ENCODE measurements at places on chromosomes 6 and 20.
A peak's percentile ranks its signal among the peaks of the same experiment; 100 is the strongest.

- DNase-seq: no peak
These were observed 51.7 kb downstream of the PANK2 start for GRCh38 chr20:3940905-3941304.

- no peak for DNase-seq
These were observed 10.4 kb upstream of the TRAF3IP2 start for GRCh38 chr6:111615916-111616612.

- DNase-seq: no peak
These were observed 920 bp upstream of the WTAP start for GRCh38 chr6:159726255-159726917.

DNA sequence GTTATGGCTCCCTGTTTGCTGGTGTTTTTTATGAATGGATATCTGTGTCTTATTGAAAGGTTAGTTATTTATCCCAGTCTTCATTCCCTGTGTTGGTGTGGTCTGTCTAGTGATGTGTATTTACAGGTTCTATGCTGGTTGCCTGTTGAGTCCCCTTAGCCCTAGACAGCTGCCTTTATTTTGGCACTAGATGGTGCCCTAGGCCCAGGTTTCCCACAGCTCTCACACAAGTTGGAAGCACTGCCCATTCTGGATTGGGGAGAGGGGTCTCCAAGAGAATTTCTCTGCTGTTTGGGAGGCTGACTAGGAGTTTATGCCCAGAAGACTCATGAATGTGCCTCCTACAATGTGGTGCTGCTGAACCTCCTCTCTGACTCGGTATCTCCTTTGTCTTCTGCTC lies 12.4 kb downstream of the GRM1 start:
- peak; percentile 76 for DNase-seq

- DNase-seq: peak; percentile 44
These were observed 15.2 kb downstream of the MAP1LC3A start for GRCh38 chr20:34573541-34574300.

DNA sequence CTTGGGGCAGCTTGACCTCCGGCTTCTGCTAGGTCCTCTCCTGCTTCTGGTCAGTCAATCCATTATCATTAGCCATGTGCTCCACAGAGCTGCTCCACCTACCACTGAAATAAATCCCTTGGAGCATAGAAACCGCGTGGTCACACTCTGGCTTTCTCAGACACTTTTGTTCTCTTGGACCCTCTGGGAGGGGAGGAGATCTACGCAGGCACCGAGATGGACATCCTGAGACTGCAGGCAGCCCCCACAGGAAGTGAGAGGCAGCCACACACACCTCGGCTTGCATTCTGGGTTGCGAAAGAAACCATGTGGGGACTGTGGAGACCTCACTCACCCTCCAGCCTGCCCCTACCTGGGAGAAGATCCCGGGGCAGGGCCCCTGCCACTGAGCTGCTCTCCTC lies 79.5 kb downstream of the FYN start:
- peak; percentile 47 for DNase-seq

DNA sequence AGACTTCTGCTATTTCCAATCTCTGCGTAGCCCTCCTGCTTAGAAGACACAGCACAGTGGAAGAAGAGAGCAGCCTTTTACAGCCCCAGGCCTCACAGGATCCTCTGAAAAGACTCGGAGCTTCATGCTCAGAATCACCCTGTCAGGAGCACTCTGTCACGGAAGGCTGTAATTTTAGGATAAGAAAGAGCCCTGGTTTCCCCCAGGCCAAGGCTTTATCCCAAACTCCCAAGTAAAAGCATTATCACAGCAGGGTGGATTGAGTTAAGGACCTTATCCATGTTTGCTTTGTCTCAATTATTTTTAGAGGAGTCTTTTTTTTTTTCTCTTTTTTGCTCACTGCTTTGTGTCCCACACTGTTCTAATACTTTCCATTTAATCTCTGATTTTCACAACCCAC lies 39.2 kb downstream of the ANKS1A start:
- no peak for DNase-seq

DNA sequence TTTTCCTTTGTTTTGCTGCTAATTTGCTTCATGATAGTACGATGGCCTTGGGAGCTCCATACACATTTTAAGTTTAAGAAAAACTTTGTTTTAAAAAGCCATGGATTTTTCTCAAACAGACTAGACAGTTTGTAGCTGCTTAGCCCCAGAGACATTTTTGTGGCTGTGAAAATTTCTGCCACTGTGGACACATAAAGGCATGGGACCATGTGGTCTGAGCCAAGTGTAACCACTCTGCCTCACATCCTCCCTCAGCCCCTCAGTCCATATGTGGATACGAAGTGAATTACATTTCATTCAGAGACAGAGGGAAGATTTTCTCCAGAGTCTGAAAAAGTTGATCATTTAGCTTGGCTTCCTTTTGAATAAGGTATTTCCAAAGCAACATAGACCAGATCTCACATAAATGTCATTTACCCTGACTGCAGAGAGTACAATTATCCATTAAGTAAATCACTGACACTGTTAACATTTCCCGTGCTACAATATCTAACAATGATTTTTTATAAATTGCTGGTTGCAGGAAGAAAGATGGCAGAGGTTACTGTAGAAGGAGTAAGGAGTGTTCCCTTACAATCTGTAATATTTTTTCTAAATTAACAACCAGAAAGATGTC lies 87.4 kb downstream of the GJA1 start:
- DNase-seq: no peak

- no peak for DNase-seq
These were observed 45.5 kb upstream of the FILIP1 start for GRCh38 chr6:75539136-75539535.

GRCh38 chr6:16494793-16495192 lies 256.4 kb downstream of the GMPR start:
- peak; percentile 81 for DNase-seq

DNA sequence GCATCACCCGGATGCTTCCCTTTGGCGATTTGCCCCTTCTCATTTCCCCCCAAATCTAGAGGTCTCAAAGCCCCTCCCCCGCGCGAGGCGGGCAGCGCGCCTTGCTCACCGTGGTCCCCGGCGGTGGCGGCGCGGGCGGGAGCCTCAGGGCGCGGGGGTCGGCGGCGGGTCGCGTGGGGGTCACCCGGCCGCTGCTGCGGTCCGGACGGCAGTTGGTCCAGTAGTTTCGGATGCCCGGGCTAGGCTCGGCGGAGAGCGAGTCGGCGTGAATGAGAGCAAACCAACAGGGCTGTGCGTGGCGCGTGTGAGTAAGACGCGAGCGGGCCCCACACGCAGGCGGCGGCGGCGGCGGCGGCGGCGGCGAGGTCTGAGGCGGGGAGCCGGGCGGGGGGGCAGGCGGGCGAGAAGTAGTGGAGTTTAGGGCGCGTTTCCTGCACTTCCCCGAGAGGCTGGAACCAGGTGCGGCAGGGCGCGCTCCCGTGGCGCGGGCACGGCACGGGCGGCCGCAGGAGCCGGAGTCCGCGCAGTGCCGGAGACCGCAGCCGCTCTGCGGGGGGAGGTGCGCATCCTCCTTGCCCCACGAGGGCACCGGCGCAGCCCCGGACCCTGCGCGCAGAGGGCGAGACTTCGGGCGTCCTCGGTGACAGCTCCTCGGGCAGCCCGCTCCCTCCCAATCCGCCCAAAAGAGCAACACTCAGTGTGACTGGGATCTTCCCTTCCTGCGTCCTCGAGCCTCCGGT lies 567 bp downstream of the HS3ST5 start:
- DNase-seq: peak; percentile 69

Data from islet precursor cell (in vitro differentiated cells).